ENCODE measurements at places on chromosomes 7 and 10.

GRCh38 chr7:90211391-90212148 is at the start of gene STEAP2:
Gene STEAP2 (plus strand): TSS chr7:90211740. CDS start chr7:90225083, 13,343 bp downstream.
- DNase-seq, result peak; percentile 19

GRCh38 chr7:1284743-1285458 is 52.2 kb downstream of the UNCX start:
- no peak for DNase-seq

GRCh38 chr10:129593953-129594352 is 126.9 kb downstream of the MGMT start:
- DNase-seq, result no peak

- no peak for DNase-seq
These were observed 25.5 kb downstream of the RBM17 start for GRCh38 chr10:6114299-6114698.

DNA sequence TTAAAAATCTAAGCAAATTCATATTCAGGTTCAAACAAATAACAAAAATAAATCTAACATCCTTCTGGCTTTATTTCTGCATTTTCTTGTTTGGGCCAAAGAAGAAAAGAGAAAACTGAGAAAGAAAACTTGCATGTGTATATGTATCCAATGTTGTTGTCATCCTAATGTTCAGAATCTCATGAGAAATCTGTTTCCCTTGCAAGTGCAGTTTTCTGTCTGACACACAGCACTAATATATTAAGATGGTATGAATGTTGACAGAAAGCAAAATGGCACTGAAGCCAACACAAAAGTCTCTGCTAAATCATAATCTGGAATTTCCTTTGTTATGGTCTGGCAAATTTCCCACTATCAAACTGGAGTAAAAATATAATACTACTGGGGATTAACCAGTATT is 235.9 kb downstream of the HGF start:
- DNase-seq, result no peak

DNA sequence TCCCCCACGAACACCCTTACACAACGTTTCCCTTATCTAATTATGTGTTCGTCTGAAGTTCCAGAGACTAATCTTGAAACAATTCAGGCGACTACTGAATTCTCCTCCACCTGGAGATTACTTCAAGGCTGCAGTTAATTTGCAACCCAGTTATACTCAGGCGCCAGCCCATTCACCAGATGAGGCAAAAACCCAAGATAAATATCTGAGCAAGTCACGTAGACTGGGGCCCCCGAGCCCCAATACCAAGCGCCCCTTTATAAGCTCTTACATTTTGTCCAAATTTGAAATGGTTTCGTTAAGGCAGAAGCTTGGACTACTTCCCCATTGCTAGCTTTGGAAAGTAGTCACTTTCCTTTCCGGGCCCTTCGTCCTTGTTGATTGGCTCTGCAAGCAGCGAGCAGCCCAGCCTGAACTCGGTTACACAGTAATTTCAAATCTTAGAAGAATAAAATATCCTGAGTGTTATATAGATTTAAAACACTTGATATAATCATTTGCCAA is 1.2 kb downstream of the TPK1 start:
- DNase-seq, result no peak

DNA sequence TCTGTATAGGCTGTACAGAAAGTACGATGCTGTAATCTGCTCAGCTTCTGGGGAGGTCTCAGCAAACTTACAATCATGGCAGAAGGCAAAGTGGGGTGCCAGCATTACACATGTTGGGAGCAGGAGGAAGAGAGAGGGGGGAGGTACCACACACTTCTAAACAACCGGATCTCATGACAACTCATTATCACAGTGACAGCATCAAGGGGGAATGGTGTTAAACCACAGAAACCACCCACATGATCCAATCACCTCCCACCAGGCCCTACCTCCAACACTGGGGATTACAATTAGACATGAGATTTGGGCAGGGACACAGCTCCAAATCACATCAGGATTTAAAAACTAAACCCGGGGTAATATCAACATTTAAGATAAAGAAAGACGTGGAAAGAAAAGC is 468.8 kb upstream of the AUTS2 start:
- DNase-seq, result no peak

GRCh38 chr7:27116962-27117886 is 13.3 kb downstream of the HOXA4 start:
- no peak for DNase-seq
